ENCODE measurements at places on chromosomes 16 and 17. TPM values are rescaled to one million over a fixed set of nuclear protein-coding genes. Genes with fewer than 3 reads are reported as not detected.

The PHOSPHO1 gene
- 39.0 TPM for total RNA-seq

The HERPUD1 gene
- total RNA-seq: 73.9 TPM

The TMEM235 gene
- total RNA-seq: not detected

The CLEC18A gene
- total RNA-seq: not detected

The YPEL2 gene
- 0.23 TPM for total RNA-seq

The EXOC3L1 gene
- not detected for total RNA-seq

The PLLP gene
- total RNA-seq: 17.0 TPM

The XYLT2 gene
- total RNA-seq: 53.5 TPM

The CMTM1 gene
- total RNA-seq: 1.5 TPM

The C17orf50 gene
- total RNA-seq: not detected

The NPIPA2 gene
- not detected for total RNA-seq

The SLC5A2 gene
- total RNA-seq: not detected

The EPOP gene
- 14.1 TPM for total RNA-seq

The PPP1R1B gene
- not detected for total RNA-seq

The HSD17B1 gene
- not detected for total RNA-seq

The RHBDL3 gene
- 7.2 TPM for total RNA-seq

The TRPV2 gene
- total RNA-seq: 1.2 TPM

The KRTAP9-8 gene
- total RNA-seq: not detected

The PIRT gene
- not detected for total RNA-seq

The GNAO1 gene
- 4.1 TPM for total RNA-seq

The SCNN1B gene
- not detected for total RNA-seq

The ARHGAP23 gene
- 2.3 TPM for total RNA-seq

The CDT1 gene
- total RNA-seq: 23.1 TPM

The PHB1 gene
- total RNA-seq: 181 TPM

The ICAM2 gene
- not detected for total RNA-seq

The SCNN1G gene
- total RNA-seq: 0.30 TPM

The FOXN1 gene
- not detected for total RNA-seq

The CLUH gene
- total RNA-seq: 22.5 TPM

The ANKRD40CL gene
- not detected for total RNA-seq

The TAC4 gene
- not detected for total RNA-seq

The TPSAB1 gene
- total RNA-seq: not detected

All from Caki2 (cell line).